Stimulated activated naive CD8-positive, alpha-beta T cell treated with anti-CD3 and anti-CD28 coated beads, Interleukin-15, Interleukin-2, amounts not matched to agents 100 U/mL and 50 U/mL, for 24 hours (primary cell): ENCODE measurements at places on chromosomes 3 and 15.
A peak's percentile ranks its signal among the peaks of the same experiment; 100 is the strongest.

GRCh38 chr3:31541089-31541488 lies 8.4 kb downstream of the STT3B start:
- no peak for DNase-seq

DNA sequence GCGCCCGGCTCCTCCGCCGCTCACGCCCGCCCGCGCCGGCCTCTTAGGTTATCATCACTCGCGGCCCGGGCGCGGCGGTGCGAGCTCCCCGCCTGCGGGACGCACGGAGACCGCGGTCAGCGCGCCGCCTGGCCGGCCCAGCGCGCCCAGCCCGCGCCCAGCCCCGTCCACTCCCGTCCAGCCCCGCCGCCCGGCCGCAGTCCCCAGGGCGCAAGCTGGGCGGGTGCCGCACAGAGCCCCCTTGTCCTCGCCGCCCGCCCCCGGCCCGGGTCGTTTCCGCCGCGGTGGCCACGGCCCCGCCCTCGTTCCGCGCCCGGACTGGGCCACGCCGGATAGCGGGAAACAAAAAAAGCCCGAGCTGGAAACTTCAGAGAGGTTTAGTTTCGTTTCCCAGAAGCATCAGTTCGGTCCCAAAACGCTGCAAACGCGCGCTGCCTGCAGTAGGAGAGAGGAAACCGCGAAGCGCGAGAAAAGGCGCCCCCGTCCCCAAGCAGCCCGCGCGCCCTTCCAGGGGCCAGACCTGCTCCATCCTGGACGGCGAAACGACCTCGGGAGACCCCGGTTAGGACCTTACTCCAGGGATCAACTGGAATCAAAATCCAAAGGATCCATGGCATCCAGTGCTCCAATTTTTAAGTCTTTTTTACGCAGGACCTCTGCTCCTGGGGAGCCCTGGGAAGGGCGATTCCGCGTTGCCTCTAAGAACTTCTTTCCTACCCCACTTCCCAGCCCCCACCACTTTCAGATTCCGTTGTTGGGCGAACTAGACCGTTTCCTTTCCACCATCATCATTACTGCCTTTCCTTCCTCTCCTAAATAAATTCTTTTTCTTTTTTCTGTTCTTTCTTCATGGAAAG lies at the start of gene ATP10A:
Gene ATP10A, minus strand, starts transcription at position 217 of the 857 bp plus-strand sequence. CDS start 231 bp downstream, outside the sequence.
- peak; percentile 75 for DNase-seq

- DNase-seq = no peak
Measured at GRCh38 chr3:125957674-125958510, 11.1 kb upstream of the ROPN1B start.

- no peak for DNase-seq
Measured at GRCh38 chr3:149969110-149969939, 1.4 kb downstream of the PFN2 start.

DNA sequence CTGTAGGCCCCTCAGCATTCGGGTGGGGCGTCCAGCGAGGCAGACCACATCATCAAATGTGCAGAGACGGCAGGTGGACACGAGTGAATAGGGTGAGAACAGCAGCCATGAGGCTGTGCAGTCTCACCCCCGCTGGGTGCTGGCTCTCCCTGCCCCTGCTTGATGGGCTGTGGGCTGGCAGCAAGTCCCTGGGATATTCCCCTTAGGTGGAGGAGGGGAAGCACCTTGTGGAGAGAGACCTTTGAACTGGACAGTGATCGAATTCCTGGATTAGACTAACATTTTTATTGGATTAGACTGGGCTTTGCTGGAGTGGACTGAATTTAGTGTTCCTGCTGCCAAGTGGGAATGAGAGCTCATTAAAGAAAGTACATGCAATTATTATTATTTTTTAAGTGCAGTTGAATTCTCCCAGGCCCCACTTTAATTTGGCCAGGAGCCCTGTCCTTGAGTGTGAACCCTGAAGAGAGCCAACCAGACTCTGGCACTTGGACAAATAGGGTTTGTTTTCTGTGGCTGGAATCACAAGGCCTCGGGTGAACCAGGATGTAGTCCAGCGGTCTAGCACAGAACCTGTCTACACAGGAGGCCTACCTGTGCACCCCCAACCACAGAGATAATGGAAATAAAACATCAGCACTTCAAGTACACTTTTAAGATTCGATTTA lies 193.1 kb downstream of the ABHD5 start:
- no peak for DNase-seq
